ENCODE measurements at places on chromosomes 4 and X.

DNA sequence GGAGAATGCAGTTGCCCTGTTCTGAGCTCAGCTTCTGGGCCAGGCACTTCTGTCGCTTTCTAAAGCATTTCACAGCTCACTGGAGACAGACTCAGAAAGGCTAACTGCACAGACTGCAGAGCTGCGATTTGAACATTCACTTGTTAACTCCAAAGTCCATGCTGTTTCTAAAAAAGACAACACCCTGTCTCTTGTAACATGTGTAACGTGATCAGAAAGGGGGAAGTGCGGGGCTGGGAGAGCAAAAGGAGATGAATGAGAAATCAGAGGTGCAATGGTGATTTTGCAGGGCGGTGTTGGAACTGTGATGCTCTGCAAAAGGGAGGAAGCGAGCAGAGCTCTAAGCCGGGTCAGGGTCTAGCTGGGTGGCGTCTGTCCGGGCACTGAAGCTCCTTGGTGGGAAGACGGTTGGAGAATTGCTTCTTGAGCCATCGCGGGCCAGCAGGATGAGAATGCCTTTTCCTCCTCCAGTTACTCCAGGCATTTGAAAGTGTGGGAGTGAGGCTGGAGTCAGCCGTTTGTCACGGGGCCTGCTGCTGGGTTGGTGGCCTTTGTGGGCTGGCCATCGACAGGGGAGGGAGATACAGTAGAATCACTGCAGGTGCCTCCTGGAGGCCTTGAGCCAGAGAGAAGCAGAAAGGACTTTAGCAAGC lies 20.3 kb downstream of the TBC1D14 start:
- DNase-seq, result no peak

- no peak for DNase-seq
Measured at GRCh38 chrX:134460862-134461220, 876 bp downstream of the HPRT1 start.

- DNase-seq, result no peak
Measured at GRCh38 chr4:83112231-83112630, 2.3 kb downstream of the PLAC8 start.

GRCh38 chr4:117771647-117772337 lies 262.5 kb upstream of the NDST3 start:
- DNase-seq, result no peak

GRCh38 chrX:136822337-136823095 lies 41.8 kb upstream of the ARHGEF6 start:
- no peak for DNase-seq

All from activated CD4-positive, alpha-beta T cell treated with anti-CD3 and anti-CD28 coated beads for 24 hours (primary cell).